ENCODE measurements at places on chromosomes 5 and 9.

- no peak for DNase-seq
These were observed 17.8 kb downstream of the LRRC8A start for GRCh38 chr9:128899566-128900322.

GRCh38 chr5:109921735-109922380 lies 232.1 kb downstream of the MAN2A1 start:
- DNase-seq = peak; percentile 28

GRCh38 chr9:19759066-19759465 lies 29.8 kb downstream of the SLC24A2 start:
- DNase-seq = no peak

- no peak for DNase-seq
These were observed at the start of gene GCNT4 for GRCh38 chr5:75052192-75053053. TSS of gene GCNT4 (minus strand) at chr5:75052558. CDS start at chr5:75030037, 22,521 bp downstream.

DNA sequence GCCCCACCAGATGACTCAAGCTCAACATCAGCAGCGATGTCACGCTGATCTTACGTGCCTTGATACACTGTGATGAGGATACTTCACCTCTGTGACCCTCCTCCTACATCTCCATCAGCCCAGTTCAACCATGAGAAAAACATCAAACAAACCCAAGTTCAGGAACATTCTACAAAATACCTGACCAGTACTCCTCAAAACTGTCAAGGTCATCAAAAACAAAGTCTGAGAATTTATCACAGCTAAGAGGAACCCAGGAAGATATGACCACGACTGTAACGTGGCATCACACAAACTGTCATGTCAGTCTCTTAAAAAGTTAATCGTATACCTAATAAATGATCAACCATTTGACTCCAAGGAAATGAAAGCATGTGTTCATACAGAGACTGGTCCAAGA lies 90.8 kb downstream of the COL23A1 start:
- DNase-seq = no peak

- DNase-seq = no peak
These were observed 255.3 kb downstream of the FSTL4 start for GRCh38 chr5:133356984-133357421.
